ENCODE measurements at places on chromosomes 13 and 19.
A peak's percentile ranks its signal among the peaks of the same experiment; 100 is the strongest.

- DNase-seq, result no peak
Observed at GRCh38 chr13:41416276-41416675, 41.1 kb upstream of the RGCC start.

DNA sequence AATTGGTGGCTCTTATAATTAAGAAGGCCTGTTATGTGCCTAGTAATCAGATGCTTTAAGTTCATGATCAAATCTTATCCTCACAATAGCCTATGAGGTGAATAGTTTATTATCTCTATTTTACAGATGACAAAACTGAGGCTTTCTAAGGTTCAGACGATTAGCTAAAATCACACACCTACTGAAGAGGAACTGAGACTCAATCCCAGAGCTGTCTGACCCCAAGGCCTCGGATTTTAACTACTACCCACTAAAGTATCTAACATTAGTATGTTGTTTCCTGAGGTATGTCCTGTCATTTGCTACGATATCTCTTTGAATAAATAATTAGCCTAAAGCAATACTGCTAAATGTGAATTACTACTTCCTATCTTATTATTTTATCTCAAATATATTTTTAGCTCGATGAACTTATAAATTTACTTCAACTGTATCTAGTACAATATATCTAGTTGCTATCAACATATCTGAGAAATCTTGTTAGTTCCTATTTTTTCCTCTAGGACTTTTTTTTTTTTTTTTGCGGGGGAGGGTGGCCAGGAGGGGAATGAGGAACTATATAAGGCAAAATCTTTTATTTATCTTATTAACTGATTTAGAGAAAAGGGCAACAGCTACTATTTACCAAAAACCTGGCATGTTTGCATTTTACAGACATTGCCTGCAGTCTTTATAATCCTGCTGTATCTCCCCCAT is 118.5 kb downstream of the ABCC4 start:
- no peak for DNase-seq

DNA sequence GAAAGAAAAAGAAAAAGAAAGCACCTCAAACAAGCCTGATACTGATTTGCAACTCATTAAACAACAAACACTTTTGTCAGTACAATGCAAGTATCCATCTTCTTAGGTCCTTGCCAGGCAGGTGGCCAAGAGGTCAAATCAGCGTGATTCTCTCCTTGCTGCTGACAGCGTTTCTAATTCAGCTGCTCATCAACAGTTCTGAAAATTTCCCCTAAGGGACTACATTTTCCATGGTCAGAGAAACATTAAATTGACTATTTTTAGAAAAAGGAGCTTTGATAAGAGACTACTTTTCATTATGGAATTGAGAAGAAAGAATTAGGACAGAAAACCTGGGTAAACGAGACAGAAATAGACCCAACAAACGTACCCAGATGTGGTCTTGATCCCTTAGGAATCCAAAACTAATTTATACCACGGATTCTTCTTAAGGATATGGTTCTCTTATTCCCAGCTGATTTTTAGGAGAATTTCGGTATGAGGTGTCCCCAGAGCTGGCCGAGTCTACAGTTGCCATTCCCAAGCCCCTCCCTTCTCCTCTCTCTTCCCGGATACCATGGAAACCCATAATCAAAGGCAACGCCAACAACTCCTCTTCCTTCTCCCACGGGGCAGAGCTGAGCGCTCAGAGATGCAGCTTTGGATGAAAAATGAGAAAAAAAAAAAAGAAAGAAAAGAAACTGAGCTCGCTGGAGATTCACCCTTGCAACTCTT is 29.5 kb upstream of the CEBPG start:
- no peak for DNase-seq

DNA sequence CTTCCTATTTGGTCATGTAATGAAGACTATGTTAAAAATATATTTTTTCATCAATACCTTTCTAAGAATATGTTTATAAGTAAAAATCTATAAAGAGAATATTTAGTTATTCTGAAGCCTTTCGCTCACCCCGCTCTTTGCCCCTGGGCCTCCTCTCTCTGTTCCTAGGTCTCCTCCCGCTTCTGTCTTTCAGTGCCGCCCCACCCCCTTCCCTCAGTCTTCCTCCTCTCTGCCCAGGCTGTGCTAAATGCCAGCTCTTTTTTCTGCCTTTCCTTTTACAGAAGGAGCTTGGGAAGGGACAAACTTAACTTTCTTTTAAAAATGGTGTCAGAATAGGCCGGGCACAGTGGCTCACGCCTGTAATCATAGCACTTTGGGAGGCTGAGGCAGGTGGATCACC is 22.8 kb downstream of the HIF3A start:
- no peak for DNase-seq

DNA sequence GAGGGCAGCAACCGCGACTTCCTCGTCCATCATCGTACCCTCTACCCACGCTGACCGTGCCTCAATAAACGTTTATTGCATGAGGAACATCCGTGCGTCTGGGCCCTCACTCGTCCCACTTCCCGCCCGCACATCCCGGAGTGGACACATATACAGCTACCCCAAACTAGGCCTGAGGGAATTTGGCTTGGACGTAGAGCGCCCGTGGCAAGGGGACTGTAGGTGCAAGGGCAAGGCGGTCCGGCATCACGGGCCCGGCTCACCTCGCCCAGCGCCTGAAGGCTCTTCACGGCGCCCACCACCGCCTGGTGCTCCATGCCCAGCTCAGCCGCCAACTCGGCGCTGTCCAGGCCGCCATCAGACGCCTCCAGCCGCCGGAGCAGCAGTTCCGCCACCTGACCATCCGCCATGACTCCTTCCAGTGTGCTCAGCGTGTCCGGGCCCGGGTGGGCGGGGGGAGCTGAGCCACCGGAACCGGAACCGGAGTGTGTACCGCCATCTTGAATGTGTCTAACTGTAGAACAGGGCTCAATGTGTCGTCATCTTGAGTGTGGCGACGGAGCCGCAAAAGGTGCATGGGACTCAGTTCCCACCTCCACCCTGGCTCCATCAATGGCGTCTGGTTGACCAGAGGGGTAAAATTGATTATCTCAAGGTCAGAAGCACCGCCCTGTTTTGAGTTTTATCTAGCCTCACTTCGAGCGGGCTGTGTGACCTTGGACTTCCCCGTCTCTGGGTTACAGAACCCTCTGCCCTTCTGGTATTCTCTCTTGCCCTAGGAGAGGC is at the start of gene FARSA:
Gene FARSA (minus strand): TSS at position 425 of the 786 bp plus-strand sequence. CDS start 15 bp downstream, at position 410.
- peak; percentile 93 for DNase-seq

DNA sequence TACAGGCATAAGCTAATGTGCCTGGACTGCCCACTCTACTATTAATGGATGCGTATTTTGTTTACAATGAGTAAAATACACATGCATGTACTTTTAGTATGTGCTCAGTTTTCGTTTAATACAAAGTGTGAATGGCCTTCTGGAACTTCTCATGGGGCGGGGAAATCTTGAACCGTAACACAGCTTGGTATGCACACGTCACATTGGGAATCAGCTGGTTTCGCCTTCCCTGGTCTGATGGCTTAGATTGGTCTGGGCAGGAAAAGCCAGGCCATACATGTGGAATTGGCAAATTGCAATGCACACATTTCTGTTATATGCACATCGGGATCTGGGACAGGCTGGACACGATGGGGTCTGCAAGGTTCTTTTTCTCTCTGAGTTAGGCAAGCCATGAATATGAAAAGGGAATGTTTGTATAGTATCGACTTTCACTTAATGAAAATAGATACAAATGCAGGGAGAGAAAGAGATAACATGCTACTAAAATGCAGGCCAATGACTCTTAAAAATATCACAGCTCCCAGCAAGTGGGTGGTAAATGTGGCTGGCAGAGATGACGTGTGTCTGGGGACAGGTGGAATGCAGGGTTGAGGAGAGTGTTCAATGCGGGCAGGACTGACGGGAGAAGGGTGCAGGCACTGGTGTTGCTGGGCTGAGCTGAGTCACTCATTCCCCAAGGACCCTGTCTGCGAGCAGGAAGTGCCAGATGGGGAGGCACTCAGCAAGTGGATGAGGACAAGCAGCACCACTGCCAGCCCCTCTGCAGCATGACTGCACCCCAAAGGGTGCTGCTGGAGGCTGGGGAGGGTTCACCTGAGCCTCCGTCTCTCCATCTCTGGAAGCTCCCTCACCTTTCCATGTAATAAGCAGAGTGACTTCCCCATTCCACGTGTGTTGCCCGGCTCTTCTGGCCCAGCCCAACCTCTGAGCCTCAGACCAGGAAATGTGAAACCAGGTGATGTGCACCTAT is 204.0 kb upstream of the GPR12 start:
- peak; percentile 45 for DNase-seq

DNA sequence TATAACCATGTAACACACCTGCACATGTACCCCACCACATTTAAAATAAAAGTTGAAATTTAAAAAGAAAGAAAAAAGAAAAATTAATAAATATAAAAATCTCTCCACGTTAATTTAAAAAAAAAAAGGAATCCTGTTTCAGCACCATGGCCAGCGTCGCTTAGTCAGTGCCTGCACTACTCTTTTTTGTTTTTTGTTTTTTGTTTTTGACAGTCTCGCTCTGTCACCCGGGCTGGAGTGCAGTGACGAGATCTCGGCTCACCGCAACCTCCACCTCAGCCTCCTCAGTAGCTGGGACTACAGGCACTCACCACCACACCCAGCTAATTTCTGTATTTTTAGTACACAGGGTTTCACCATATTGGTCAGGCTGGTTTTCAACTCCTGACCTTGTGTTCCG is 835.9 kb downstream of the UQCRFS1 start:
- DNase-seq, result no peak

- DNase-seq, result no peak
Observed at GRCh38 chr13:40329781-40330485, 336.5 kb downstream of the FOXO1 start.

- no peak for DNase-seq
Observed at GRCh38 chr19:21907516-21907915, 71.5 kb upstream of the ZNF43 start.

GRCh38 chr19:35468637-35469036 is 20.6 kb downstream of the FFAR2 start:
- peak; percentile 37 for DNase-seq

GRCh38 chr13:32695602-32696250 is 109.5 kb downstream of the PDS5B start:
- DNase-seq, result no peak

All from left ventricle myocardium superior (tissue), 1 donor.